ENCODE measurements at places on chromosomes 16 and 17.

DNA sequence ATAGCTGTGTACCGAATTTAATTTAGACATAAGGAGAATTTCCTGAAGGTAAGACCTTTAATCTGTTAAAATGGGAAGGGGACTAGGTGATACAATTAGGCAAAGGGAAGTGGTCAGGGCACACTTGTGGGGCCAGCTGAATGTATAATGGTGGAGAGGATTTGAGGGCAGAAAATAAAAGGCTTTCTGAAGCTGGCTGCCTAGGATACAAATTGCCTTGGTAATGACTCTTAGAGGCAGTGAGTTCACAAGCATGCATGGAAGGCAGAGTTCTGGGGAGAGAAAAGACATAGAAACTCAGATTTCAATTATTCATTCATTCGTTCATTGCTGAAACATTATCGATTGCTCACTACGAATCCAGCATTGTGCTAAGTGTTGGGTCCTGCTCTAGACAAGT is 12.4 kb upstream of the NFAT5 start:
- DNase-seq = no peak

GRCh38 chr16:23754594-23755483 is at the start of gene CHP2:
TSS of gene CHP2 (plus strand) at chr16:23755026. CDS start at chr16:23755050, 24 bp downstream.
- DNase-seq = no peak

GRCh38 chr17:42405963-42406495 is 17.0 kb downstream of the CAVIN1 start:
- no peak for DNase-seq

DNA sequence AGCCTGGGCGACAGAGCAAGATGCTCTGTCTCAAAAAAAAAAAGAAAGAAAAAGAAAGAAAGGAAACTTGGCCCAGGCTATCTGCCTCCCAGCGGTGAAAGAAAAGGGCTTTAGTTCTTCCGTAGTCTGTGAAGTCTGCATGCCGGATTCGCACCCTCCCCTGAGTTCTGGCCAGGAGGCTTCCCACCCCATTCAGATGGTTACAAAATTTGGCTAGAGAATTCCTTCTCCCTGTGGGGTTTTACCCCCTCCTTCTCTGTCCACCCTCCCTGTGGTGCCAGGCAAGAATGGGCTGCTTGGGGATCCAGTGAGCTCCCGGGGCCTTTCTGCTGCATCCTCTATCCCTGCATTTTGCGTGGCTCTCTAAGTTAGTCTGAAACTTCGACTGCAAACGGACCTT is 37.8 kb downstream of the PAFAH1B1 start:
- no peak for DNase-seq

GRCh38 chr17:45855691-45856336 is 11.1 kb downstream of the SPPL2C start:
- no peak for DNase-seq

- peak; percentile 64 for DNase-seq
Measured at GRCh38 chr16:11407047-11407982, 62.1 kb downstream of the RMI2 start.

- DNase-seq = no peak
Measured at GRCh38 chr16:88656291-88656980, 5.6 kb upstream of the CYBA start.

- DNase-seq = no peak
Measured at GRCh38 chr16:22366889-22367288, 7.5 kb downstream of the CDR2 start.

DNA sequence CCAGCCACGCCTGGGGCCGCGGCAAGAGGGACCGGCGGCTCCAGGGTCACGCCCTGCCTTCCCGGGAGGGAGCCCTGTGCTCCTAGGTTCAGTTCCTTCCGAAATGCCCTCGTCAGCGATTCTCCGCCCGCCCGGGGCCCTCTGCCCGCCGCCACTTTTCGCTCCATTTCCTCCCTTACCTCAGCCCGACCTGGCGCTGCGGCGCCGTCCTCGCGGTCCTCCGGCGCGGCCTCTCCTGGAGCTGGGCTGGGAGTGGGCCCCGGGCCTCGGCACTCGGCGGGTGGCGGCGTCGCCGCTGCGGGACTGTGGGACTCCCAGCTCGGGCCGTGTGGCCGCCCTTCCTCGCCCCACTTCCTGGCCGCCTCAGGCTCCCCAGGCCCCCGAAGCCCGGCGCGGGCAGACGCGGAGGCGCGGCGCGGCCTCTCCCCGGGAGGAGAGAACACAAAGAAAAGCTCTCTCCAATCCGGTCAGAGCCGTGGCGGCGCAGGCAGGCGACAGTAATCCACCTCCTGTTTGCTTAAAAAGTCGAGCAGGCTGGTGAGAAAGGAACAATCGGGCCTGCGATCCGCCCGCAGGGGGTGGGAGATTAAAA is 1.6 kb downstream of the BAHCC1 start:
- DNase-seq = no peak

- DNase-seq = no peak
Measured at GRCh38 chr17:69414408-69415274, at the start of gene MAP2K6. TSS of gene MAP2K6 (plus strand) at chr17:69414697. CDS start at chr17:69414985, 288 bp downstream.

DNA sequence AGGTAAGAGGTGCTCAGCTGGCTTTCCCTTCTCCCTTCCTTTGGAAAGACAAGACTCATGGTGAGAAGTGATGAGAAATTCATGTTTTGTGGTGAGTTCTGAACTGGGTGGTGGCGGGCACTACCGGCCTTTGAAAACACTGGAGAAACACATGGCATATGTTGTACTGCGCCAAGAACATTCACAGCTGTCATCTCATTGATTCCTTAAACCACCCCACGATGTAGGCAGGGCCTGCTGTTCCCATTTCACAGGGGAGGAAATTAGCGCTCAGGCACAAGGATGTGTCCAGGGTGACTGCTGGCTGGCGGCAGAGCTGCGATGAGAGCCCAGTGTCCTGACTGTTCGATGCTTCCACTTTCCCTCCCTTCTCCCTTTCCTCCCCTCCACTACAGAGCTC is 1.6 kb upstream of the DOC2B start:
- DNase-seq = no peak

DNA sequence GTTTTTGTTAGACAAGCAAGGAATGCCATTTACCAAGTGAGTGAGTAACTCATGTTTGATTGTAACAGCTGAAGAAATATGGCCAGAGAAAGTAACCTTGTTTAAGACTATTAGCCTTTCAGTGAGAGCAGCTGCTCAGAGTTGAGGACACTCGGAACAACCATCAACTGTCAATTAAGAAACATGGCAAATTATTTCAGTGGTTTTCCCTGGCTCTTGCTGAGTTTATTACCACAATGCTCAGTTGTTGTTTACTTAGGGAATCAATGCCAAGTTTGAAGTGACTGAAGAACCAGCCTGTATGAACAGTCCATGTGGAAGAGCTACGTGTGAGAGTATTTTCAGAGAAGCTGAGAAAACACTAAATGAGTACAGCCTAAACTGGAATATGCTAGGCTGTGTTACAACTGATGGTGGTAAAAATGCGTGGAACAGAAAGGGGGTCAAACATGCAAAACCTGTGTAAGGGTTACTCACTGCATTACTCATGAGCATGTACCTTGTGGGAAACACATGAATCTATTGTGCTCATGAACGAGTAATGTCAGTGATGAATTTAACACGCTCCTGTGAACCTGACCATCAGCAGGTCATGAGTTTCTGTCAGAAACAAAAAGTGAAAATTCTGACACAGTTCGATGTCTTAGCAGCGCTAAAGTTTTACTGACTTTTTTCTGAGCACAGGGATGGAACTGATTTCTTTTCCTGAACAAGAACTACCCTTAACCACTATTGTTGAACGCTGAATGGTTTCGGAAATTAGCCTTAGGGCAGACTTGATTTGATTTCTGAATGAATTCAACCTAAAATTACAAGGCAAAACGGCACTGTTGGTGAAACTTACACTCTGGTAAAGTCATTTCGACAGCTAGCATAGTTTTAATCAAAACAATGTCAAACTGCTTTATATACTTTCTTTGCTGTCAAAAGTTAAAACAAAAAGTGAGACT is 33.5 kb downstream of the GNA13 start:
- peak; percentile 41 for DNase-seq

- no peak for DNase-seq
Measured at GRCh38 chr17:4480929-4481898, 17.5 kb upstream of the SPNS2 start.

GRCh38 chr17:39916918-39917317 is 1.5 kb downstream of the GSDMB start:
- DNase-seq = no peak

DNA sequence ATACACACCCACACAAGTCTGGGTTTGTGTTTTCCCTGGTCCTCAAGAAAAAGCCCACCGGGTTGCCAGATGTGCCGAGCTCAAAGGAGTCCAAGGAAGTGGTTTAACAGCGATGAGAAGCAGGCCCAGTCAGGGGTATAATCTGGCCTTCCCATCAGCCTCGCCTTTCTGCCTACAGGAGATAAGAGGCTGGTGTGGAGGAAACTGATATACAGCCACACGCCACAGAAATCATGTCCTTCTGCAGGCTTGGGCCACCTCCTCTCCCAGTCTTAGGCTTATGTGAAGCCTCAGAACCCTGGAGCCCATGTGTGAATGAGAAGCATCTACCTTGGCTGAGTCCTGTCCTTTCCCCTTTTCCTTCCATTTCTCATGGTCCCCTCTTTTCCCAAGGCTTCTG is 43.6 kb upstream of the MMP2 start:
- no peak for DNase-seq

DNA sequence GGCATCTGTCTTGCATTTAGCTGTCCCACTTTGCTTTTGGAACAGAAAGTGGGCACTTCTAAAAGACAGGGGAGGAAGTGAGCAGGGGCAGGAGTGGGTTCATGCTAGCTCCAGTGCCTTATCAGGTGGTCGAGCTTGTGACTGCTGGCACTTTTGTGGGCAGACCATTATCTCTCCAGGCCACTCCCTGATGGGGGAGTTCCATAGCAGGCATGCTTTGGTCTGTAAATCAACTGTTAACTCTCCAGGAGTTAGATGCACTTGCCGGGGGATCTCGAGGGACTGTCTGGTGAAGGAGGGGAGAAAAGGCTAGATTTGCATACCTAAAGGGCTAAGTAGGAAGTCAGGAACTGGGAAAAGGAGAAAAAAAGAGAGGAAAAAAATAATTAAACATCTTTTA is 9.3 kb upstream of the CARD14 start:
- peak; percentile 40 for DNase-seq

GRCh38 chr17:45052052-45052772 is 780 bp upstream of the DCAKD start:
- no peak for DNase-seq

GRCh38 chr17:4057731-4058130 is 85.1 kb downstream of the ZZEF1 start:
- DNase-seq = no peak

- no peak for DNase-seq
Measured at GRCh38 chr16:55663765-55664677, 8.2 kb downstream of the SLC6A2 start.

DNA sequence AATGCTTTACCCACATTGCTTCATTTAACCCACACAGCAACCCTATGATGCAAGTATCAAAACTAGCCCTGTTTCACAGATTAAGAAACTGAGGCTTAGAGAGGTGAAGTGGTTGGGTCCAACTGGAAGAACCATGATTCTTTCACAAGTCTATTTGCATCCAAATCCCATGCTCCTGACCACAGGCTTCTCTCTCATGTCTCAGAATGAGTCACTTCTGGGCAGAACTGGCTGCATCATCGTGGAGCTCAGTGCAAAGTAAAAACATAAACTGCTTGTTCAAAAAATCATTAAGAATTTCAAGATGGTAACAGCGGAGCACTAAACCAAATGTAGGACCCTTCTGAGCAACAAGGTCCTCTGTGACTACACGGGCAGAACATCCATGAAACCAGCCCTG is 20.2 kb upstream of the CES1 start:
- no peak for DNase-seq

DNA sequence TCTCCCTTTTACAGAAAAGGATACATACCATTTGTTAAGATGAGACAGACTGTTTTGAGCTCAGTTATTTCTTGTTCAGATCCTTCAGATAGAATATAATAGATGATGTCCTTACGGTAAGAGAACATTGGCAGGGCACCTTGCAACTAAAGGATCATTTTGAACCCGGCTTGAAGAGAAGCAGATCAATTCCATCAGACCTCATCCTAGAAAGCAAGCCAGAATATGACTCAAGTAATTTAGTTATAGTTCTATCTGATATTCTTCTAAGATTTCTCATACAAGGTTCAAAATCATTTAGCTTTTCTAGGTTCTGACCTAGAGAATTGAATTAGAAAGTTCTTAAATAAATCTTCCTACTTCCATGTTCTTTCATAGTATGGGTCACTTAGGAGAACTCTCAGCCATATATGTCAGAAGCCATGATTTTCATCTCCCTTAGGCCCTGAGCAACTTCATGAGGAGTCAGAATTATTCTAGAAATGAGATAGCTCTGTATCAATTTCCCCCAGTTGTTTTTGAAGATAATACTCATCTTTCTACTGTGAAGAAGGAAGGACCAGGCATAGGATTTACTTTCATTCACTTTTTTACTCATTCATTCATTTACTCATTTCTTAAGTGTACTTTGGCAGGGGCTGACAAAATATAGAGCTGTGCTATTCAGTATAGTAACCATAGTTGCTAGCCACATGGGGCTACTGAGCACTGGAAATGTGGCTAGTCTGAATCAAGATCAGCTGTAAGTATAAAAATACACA is 2.5 kb upstream of the CMTM1 start:
- no peak for DNase-seq

DNA sequence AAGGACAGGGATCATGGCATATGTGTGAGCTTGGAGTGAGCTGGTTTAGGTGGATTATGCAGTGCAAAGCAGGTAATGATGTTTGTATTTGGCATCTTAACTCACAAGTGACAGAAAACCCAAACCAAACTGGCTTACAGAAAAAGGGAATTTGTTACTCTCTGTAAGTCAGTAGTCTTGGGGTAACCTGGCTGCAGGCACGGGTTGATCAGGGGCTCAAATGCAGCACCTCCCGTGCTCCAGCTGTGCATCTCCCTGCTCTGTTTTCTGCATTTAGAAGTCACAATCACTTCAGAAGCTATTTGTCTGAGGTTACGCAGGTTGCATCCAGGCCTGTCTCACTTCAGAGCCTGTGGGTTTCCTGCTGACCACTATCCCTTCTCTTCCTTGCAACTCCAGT is 354.3 kb downstream of the CPPED1 start:
- no peak for DNase-seq

GRCh38 chr17:35073183-35073790 is 9.8 kb upstream of the RFFL start:
- DNase-seq = no peak

- DNase-seq = no peak
Measured at GRCh38 chr17:3635474-3636153, 436 bp downstream of the SHPK start.

DNA sequence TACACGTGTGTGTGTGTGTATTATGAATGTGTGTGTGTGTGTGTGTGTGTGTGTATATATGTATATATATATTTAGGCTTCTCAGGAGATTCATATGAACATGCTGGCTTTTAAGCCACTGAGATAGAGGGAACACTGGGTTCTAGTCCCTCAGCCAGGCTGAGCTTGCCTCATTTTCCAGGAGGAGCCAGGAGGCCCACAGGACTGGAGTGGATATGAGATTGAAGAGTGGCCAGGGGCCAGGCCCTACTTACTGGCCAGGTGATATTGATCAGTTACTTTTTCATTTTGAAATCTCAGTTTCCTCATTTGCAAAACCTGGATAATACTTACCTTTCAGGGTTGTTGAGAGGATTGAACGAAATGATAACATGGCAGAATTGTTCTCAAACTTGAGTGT is 5.8 kb downstream of the PCTP start:
- DNase-seq = no peak

GRCh38 chr17:74446551-74447500 is 14.9 kb downstream of the GPRC5C start:
- DNase-seq = no peak

GRCh38 chr16:68689921-68690320 is 44.8 kb downstream of the CDH3 start:
- DNase-seq = no peak
